Smooth muscle cell of the umbilical artery (primary cell): ENCODE measurements at places on chromosomes 5 and 9. TPM values are rescaled to one million over a fixed set of nuclear protein-coding genes. Genes with fewer than 3 reads are reported as not detected.

The SHISAL2B gene
- not detected in 2 replicates for total RNA-seq

The APBA1 gene
- total RNA-seq: 7.4 and 9.8 TPM in 2 replicates

The LPAR1 gene
- total RNA-seq: 45.7 and 82.0 TPM in 2 replicates

The PROP1 gene
- total RNA-seq: not detected in 2 replicates

The BNC2 gene
- total RNA-seq: 20.6 and 30.3 TPM in 2 replicates

The TPPP gene
- total RNA-seq: 0.30 and 0.37 TPM in 2 replicates

The SURF1 gene
- 14.6 and 24.9 TPM in 2 replicates for total RNA-seq

The ADCY2 gene
- 0.05 TPM in 1 of 2 replicates, not detected in the other for total RNA-seq

The SMIM23 gene
- total RNA-seq: not detected in 2 replicates

The KCNV2 gene
- total RNA-seq: not detected in 2 replicates

The INSL6 gene
- not detected in 2 replicates for total RNA-seq

The UBE2QL1 gene
- total RNA-seq: under 0.01 TPM in 1 of 2 replicates, not detected in the other
